Motor neuron (in vitro differentiated cells): ENCODE measurements at places on chromosomes 4 and X. TPM values are rescaled to one million over a fixed set of nuclear protein-coding genes. Genes with fewer than 3 reads are reported as not detected.

Gene SLITRK2
- total RNA-seq = 11.2 and 15.0 TPM in 2 replicates

Gene FAM156A
- 19.2 and 25.7 TPM in 2 replicates for total RNA-seq

Gene NXF3
- 0.43 TPM in 1 of 2 replicates, not detected in the other for total RNA-seq

Gene S100G
- total RNA-seq = not detected in 2 replicates

Gene PNMA6F
- total RNA-seq = 0.31 and 0.43 TPM in 2 replicates
